ENCODE measurements at places on chromosomes 5 and 9.
A peak's percentile ranks its signal among the peaks of the same experiment; 100 is the strongest.

DNA sequence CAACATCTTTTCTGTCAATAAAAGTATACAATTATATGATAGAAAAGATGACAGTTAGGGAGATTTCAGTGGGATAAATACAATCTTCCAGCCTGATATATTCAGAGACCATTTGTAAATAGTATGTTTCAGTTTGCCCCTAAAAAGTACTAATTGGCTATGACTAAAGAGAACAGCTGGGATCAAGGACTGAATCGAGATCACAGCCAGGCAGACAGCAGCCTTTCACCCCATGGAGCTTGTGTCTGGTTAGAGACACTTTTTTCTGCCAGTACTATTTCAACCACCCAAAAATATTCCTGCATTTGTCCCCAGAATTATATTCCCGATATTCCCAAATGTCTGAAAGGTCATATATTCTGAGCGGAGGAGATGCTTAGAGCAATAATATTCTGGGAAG lies 577.3 kb upstream of the TLE4 start:
- DNase-seq, result peak; percentile 39

- no peak for DNase-seq
Measured at GRCh38 chr5:89071101-89071940, 188.3 kb upstream of the MEF2C start.

GRCh38 chr5:7039074-7039473 lies 325.8 kb downstream of the TENT4A start:
- no peak for DNase-seq

DNA sequence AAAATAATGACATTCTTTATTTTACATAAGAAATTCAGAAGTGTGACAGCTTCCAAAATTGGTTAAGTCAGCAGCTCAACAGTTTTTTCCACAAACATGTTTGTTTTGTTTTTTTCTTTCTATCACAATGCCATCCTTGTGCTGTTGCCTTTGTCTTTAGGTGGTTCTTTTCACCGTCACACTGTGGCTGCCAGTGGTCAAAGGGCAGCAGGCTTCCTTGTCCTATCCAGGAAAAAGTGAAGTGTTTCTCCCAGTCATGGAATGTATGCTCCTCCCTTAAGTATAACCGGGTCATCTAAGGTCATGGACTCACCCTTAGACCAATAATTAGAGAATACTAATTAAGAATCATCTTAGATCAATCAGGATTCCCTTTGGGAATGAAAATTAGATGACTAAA lies 87.4 kb downstream of the SREK1 start:
- DNase-seq, result no peak

DNA sequence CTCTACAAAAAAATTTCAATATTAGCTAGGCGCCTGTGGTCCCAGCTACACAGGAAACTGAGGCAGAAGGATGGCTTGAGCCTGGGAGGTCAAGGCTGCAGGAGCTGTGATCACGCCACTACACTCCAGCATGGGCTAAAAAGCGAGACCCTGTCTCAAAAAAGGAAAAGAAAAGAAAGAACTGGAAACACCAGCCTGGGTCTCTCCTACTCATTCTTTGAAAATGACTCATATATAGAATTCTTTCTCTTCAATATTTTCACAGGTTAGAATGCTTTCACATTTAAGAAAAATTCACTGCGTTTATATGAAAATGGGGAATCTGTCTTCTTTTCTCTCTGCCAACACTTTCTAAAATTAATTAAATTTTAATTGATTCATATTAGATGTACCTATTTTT lies 115.6 kb downstream of the TRPM6 start:
- no peak for DNase-seq

All from NCI-H1930 (cell line).